Astrocyte (in vitro differentiated cells and primary cell): ENCODE measurements at places on chromosomes 11 and 22.

- H3K27ac ChIP-seq: peak overlapping the region; percentile 63
- H3K27me3 ChIP-seq: no peaks in the 10 kb centered on the region
- peak; percentile 98 for DNase-seq
- H3K36me3 ChIP-seq: no peaks in the 10 kb centered on the region
- H3K4me1 ChIP-seq: peaks cover 12% of the 10 kb centered on the region
Measured at GRCh38 chr22:27512283-27512761, 289.2 kb downstream of the MN1 start.

GRCh38 chr11:123211981-123212380, 16.9 kb upstream of the CLMP start:
- no peaks in the 10 kb centered on the region for H3K27me3 ChIP-seq

DNA sequence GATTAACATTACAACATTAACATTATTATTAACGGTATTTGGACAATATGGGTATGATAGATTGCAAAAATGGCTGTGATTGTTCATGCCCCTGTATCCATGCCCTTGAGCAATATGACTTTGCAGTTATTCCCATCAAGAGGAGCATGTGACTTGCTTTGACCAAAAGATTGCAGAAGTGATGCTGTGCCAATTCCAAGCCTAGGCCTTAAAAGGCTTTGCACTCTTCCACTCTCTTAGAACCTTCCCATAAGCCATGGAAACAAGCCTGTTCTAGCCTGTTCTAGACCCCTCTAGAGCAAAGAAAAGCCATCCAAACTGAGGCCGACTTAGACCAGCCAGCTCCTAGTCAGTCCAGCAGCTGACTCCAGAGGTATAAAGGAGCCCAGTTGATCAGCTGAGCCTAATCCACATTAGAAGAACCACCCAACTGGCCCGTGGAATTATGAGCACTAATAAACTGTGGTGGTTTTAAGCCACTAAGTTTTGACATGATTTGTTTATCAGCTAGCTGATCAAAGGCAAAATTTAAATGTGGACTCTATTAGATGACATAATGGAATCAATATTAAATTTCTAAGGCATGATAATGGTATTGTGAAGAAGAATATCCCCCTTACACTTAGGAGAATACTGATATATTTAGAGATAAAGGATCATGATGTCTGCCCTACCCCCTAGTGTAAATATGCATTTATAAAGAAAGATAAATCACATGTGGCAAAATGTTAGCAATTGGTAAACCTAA, 28.6 kb downstream of the RAB30 start:
- H3K27me3 ChIP-seq: no peaks in the 10 kb centered on the region
- no peak overlapping the region for H3K4me3 ChIP-seq
- no peak overlapping the region for H3K27ac ChIP-seq
- peaks cover 28% of the 10 kb centered on the region for H3K4me1 ChIP-seq

- H3K27ac ChIP-seq: no peak overlapping the region
- DNase-seq: peak; percentile 23
- H3K36me3 ChIP-seq: peaks cover 24% of the 10 kb centered on the region
- no peaks in the 10 kb centered on the region for H3K27me3 ChIP-seq
Measured at GRCh38 chr11:72091292-72091691, 10.6 kb downstream of the LRRC51 start.

DNA sequence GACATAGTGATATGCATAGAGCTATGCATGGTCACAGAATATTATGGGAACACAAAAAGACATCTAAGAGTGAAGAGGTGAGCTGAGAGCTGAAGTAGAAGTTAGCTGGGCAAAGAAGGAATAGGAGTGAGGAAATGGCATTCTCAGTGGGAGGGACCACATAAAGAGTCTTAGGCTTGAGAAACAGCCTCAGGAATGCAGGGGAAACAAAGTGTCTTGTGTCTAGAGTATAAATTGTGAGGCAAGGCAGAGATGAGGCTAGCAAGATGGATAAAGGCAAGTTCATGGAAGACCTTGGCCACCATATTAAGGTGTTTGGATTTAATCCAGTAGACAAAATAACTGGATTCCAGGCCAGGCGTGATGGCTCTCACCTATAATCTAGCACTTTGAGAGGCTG, 40.6 kb upstream of the CRTAM start:
- peaks cover under 1% of the 10 kb centered on the region for H3K4me1 ChIP-seq
- no peaks in the 10 kb centered on the region for H3K27me3 ChIP-seq
- peaks cover 42% of the 10 kb centered on the region for H3K36me3 ChIP-seq

GRCh38 chr11:16239141-16240105, 116.9 kb downstream of the SOX6 start:
- H3K27me3 ChIP-seq: no peaks in the 10 kb centered on the region
- no peak overlapping the region for H3K4me3 ChIP-seq
- no peaks in the 10 kb centered on the region for H3K4me1 ChIP-seq
- no peaks in the 10 kb centered on the region for H3K36me3 ChIP-seq
- H3K27ac ChIP-seq: no peak overlapping the region
- no peak for DNase-seq

DNA sequence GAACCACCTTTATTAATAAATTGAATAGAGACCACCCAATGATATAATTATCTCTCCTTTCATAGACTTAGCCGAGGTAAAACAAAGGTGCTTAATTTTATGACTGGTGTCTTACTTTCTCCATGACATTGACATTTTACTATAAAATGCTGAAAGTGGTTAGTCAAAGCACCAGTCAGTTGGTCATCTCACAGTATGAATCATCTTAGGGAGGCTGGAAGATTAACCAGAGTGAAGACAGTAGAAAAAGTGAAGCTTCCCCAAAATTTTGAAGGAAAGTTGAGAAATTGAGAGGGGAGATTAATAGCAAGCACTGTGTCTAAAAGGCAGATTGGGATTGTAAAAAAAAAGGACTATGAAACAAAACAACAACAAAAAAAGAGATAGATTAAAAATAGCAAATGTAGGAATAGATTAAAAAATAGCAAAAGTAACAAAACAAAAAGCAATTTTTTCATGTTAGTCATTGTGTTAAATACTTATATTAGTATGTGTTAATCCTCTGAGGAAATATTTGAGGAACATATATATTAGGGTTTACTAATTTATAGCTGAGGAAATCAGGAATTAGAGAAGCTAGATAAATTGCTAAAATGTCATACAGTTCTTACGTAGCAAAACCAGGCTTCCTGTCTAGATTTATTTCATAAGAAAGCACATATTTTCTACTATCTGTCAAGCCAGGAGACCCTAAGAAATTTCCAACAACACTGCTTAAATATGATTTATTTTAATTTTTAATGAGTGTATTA, 557.3 kb upstream of the ANO5 start:
- H3K36me3 ChIP-seq: no peaks in the 10 kb centered on the region
- no peak for DNase-seq
- no peak overlapping the region for H3K27ac ChIP-seq
- H3K4me3 ChIP-seq: no peak overlapping the region
- no peaks in the 10 kb centered on the region for H3K4me1 ChIP-seq
